Fibroblast of pulmonary artery (primary cell): ENCODE measurements at places on chromosomes 4 and X.

- no peak for DNase-seq
Observed at GRCh38 chr4:177292171-177292570, 17.5 kb upstream of the NEIL3 start.

GRCh38 chrX:19775830-19776485 lies 111.4 kb downstream of the SH3KBP1 start:
- DNase-seq: no peak

DNA sequence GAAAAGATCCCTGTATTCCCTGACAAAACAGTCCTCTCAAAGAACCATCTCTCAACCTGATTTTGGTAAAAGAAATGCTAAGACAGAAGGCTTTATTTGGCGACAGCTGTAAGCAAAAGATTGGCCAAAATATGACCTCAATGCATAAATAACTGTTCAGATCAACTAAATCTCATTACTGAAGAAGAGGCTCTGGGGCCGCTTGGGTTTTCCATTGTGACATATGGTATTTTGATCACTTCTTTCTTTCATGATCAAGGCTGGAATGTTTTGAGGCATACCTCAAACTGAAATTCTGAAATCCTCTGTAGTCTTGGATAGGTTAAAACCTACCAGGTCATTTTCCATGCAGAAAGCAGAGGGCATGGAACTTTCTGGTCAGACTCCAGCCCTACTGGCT lies 106.3 kb downstream of the C4orf51 start:
- no peak for DNase-seq

DNA sequence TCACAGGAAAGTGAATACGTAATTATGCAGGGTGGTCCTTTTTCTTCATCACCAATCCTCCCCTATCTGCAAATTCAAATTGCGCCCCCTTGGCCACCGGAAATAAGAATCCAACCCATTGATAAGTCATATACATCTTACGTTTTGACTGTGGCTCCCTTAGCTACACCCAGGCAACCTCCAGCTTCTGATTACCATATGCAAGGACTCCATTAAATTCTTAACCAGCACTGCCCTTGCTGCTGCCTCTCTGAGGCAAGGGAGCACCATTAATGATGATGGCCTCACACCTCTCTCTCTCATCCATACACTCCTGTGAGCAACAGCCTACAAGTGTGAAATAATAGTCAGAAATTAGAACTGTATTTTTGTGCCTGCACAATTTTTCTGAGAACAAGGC lies 106.0 kb upstream of the NOCT start:
- DNase-seq: no peak

DNA sequence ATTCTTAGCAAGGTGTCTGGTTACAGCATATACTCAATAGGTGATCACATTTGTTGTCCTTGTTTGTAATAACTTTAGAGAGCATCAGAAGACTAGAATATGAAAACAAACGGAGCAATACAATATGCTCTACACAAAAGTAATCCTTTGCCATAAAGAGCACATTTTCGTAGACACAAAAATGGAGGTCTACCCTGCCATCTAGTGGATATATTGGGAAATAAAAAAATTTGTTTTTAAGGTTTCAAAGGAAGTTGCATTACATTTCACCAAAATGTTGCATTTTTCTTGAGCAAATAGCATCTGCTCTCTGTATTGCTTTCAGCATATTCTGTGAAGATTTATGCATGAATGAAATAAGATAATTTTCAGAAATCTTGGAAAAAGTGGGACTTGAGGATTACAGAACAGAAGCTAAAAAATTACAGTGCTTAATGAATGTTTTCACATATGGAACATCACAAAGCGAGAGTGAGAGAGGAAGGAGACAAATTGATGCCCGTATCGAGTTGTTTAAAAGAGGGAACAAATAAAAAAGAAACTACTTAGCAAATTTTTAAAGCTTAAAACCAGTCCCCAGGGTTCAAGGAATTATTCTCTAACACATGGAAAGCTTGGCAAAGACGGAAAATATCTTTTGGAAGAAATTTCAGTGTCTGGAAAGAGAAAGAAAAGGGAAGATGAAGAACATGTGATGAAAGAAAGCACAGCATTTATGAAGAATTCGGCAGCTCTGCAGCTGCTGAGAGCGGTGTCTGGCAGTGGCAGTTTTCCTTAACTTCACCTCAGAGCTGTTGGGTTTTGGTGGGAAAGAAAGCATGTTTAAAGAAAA lies 390.1 kb downstream of the ANKRD50 start:
- DNase-seq: peak; percentile 78

DNA sequence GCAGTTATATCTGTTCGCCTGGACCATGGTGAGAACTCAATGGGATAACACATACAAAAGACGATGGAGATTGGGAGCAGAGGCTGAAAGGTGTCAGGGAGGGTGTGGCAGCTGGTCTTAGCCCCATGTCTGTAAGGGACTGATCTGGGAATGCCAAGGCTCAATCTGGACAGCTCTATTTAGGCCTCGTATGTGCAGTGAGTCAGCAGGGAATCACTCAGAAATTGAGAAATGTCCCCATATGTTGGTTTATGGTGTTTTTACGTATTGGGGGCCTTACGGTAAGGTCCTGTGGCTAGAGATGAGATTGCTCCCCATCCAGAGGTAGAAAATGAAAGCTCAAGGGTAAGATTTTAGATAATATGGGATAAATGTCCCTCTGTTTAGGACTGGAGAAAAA lies 71.4 kb upstream of the TTC29 start:
- peak; percentile 16 for DNase-seq

DNA sequence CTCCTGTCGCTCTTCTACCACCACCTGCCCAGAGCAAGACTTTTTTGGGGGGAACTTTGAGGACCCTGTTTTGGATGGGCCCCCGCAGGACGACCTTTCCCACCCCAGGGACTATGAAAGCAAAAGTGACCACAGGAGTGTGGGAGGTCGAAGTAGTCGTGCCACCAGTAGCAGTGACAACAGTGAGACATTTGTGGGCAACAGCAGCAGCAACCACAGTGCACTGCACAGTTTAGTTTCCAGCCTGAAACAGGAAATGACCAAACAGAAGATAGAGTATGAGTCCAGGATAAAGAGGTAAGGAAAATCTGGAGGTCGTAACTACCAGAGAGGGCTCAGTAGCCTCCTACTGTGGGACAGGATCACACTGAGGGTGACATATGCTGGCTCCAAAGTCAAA lies 364.5 kb downstream of the MAPK10 start:
- no peak for DNase-seq

- DNase-seq: no peak
Observed at GRCh38 chr4:150462743-150463142, 119.2 kb upstream of the MAB21L2 start.

GRCh38 chrX:29872831-29873230 lies 342.5 kb upstream of the MAGEB2 start:
- DNase-seq: no peak

- peak; percentile 20 for DNase-seq
Observed at GRCh38 chrX:39308126-39308525, 506.9 kb downstream of the MID1IP1 start.

GRCh38 chr4:14337892-14338584 lies 664.2 kb upstream of the CPEB2 start:
- DNase-seq: peak; percentile 15

DNA sequence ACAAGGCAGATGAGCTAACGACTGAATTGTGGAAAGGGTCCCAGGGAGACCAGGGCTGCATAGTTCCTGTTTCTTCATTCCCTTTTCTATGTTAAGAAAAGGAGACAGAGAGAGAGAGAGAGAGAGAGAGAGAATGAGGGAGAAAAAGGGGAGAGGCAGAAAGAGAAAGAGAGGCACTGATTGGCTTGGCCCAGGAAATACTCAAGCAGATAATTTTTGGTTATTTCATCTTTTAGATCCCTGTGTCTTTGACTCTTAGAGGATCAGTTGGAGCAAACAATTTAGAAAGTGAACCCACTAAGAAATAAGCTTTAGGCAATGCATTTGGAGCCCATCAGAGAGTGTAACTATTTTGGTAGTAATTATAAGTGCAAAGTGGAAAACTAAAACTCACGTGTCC lies 103.4 kb downstream of the CEP44 start:
- DNase-seq: no peak

DNA sequence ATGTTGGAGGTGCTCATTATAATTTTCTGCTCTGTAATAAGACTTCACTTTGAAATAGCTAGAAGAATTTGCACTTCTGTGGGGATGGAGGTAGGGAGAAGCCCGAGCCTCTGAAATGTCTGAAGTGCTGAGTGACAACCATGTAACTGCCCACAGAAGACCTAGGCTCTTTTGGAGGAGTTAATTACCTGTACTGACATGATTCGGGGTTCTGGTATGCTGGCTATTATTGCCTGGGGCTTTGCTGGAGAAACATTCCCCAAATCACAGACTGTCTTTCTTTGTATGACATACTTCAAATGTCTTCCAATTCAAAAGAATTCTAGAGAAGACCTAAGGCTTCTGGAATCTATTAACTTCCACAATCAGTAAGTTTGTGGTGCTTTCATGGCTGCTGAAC lies 211.2 kb upstream of the POF1B start:
- no peak for DNase-seq

DNA sequence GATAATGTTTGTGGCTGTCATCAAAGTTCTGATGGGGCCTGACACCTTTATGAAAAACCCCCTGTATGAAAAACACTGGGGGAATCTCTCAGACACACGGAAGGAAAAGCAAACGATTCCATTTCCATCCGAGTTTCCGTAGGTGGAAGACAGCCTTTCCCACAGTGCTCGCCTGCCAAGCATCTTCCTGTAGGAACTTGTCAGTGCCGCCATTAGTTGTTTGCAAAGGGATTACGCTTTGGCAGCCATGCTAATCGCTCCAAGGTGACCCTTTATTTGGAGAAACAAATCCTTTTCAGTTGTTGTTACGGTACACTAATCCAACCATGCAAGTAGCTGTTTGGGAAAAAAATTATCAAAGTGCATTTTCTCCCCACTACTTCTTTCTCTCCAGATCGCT lies 44.4 kb upstream of the STOX2 start:
- no peak for DNase-seq

DNA sequence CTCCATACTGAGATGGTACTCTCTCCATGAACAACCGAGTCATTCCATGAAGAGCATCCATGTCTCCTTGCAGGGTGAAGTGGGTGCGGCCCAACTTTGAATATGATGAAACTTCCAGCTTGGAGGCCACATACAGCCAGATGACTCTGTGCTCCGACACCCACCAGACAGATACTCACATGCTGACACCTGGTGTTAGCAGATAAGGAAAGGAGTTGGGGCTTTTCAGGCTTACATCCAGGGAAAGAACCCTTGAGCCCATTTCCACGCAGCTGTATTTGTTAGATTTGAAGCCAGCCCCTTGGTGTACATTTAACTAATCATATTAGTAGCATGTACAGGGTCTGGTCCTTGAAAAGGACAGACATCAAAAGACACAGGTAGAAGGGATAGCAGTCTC lies 62.1 kb upstream of the PRRG3 start:
- no peak for DNase-seq

GRCh38 chrX:27350476-27350875 lies 112.7 kb downstream of the PPP4R3C start:
- DNase-seq: no peak

DNA sequence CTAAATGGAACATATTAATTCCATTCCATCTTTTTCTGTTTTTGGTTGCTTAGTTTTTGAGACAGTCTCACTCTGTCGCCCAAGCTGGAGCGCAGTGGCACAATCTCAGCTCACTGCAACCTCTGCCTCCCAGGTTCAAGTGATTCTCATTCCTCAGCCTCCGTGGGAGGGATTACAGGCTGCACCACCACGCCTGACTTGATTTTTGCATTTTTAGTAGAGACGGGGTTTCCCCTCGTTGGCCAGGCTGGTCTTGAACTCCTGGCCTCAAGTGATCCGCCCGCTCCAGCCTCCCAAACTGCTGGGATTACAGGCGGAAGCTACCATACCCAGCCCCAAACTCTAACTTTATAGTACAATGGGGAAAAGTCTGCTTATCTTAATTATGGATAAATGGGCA lies 11.2 kb downstream of the HNRNPD start:
- DNase-seq: no peak

- DNase-seq: no peak
Observed at GRCh38 chr4:38989487-38989886, 42.7 kb downstream of the TMEM156 start.

DNA sequence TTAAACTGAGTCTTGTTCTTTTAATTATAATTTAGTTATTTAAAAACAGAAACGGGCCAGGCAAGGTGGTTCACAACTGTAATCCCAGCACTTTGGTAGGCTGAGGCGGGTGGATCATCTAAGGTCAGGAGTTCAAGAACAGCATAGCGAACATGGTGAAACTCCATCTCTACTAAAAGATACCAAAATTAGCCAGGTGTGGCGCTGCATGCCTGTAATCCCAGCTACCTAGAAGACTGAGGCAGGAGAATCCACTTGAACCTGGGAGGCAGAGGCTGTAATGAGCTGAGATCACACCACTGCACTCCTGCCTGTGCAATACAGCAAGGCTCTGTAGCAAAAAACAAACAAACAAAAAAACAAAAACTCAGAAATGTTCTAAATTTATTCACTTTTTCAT lies 852.9 kb downstream of the TECRL start:
- DNase-seq: no peak

- peak; percentile 40 for DNase-seq
Observed at GRCh38 chrX:150897421-150898320, 797 bp downstream of the CD99L2 start.

GRCh38 chr4:70709611-70710205 lies 12.1 kb upstream of the RUFY3 start:
- DNase-seq: no peak

DNA sequence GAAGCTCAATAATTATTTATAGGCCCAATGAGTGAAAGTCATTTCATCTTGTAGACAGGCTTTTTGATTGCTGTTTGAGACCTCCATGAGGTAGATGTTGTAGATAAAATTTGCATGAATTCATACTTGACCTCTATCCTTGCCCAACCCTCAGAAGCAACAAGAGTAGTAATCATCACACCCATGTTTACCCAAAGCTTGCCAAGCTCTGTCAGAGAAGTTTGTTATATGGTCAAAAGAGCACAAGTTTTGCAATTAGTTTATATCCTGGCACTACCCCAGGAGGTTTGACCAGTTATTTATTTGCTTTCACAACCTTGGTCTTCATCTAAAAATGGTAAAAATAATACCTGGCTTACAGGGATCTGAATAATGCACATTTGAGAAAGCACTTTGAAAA lies 20.7 kb downstream of the ADH7 start:
- DNase-seq: no peak

DNA sequence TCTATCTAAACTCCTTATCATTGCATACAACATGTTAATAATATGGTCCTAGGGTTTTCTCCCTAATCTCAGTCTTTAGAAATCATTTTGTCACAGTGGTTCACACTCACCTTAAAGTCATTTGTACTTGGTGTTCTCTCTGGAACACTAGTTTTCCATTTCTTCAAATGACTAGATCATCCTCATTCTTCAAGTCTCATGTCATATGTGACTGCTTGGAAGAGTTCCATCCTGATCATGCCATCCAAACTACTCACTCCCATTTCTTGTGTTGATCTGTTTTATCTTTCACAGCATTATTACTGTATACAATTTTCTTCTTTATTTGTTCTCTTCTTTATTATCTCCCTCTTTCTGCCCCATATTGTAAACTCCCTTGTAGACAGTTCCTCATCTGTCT lies 66.5 kb downstream of the HTR2C start:
- DNase-seq: no peak

GRCh38 chrX:33892670-33893069 lies 239.4 kb downstream of the FAM47A start:
- DNase-seq: no peak

GRCh38 chrX:26649534-26649933 lies 433.6 kb downstream of the MAGEB5 start:
- DNase-seq: peak; percentile 27
